ENCODE measurements at places on chromosomes 7 and 10.

DNA sequence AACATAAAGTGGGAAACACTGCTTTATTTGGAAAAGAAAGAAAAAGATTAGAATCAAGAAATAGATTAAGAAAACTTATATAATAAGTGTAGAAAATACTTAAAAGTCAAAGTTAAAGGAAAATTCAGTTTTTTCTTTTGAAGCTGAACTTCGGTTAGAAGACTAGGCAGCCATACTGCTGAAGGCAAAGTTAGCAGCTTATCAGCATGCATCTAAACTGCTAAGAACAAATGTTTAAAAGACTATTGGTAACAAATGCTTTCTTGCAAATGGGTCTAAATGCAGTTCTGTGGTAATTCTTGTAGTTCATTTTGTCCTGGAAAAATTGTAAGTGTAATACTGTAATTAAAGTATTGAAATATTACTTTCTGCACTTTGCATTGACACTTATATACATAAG is 18.0 kb downstream of the MIOS start:
- DNase-seq = no peak

- no peak for DNase-seq
These were observed 9.4 kb downstream of the PDAP1 start for GRCh38 chr7:99398891-99399445.

DNA sequence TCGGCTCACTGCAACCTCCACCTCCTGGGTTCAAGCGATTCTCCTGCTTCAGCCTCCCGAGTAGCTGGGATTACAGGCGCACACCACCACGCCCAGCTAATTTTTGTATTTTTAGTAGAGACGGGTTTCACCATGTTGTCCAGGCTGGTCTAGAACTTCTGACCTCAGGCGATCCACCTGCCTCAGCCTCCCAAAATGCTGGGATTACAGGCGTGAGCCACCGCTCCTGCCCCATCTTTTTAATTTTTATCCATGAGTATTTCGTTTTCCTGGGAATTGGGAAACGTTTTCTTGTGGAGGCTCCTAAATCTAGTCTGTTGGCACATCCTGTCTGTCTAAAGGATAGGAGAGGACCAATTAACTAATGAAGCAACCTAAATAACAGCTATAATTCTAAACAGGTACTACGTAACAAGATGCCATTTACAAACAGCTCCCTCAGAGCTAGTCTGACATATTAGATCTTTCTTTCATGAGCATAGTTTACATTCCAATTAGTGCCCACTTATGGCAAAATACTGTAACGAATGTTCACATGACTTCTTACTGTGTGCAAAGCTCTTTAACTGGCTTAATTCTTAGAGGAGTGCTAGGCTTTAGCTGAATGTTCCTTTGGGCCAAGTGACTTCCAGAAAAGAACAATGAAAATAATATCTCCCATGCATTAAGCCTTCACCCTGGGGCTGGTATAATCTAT is 151.0 kb upstream of the YAE1 start:
- no peak for DNase-seq

DNA sequence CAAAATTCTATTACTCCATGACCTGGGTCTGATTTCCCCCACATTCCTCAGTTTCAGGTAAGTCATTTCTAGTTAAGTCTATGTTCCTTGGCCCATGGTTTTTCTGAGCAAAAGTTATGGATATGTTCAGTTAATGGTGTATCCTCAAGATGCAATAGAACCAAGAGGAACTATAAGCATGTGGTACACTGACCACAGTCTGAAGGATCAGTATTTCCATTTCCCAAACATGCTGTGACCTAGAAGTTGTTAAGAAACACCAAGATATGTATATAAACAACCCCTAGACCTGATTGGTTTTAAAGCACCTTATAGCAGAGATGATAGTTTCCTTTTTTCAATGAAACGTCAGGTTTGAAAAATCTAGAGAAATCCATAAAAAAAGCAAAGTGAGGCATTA is 94.2 kb upstream of the ABCB5 start:
- no peak for DNase-seq

DNA sequence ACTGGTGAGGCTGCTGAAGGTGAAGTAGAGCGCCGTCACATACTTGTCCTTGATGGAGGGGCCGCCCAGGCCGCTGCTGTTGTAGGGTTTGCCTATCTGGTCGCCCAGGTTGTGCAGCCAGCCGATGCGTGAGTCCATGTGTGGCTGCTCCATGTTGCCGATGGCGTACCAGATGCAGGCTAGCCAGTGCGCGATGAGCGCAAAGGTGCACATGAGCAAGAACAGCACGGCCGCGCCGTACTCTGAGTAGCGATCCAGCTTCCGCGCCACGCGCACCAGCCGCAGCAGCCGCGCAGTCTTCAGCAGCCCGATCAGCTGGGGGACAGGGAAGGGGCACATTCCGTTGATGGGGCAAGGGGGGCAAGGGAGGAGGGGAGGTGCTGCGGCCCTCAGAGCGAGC is 26.6 kb downstream of the KCNH2 start:
- no peak for DNase-seq

- DNase-seq = peak; percentile 65
These were observed 1.4 kb downstream of the GARS1 start for GRCh38 chr7:30596014-30596641.

DNA sequence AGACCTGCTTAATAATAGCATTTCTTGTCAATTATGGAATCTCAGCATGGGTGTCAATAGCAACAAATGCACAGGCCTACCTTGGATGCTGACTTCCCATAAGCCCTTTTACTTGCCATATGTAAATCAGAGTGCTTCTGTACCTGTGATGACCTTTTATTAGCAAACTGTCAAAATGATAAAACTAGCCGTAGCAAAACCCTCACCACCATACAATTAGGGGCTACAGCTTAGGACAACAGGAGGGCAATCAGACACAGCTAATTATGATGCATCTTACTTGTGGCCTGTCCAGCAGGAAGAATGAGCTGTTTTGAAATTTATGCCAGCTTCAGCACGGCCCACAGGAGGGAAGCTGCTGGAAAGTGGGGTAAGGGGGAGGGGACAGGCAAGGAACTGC is 201.6 kb downstream of the TAX1BP1 start:
- DNase-seq = no peak

DNA sequence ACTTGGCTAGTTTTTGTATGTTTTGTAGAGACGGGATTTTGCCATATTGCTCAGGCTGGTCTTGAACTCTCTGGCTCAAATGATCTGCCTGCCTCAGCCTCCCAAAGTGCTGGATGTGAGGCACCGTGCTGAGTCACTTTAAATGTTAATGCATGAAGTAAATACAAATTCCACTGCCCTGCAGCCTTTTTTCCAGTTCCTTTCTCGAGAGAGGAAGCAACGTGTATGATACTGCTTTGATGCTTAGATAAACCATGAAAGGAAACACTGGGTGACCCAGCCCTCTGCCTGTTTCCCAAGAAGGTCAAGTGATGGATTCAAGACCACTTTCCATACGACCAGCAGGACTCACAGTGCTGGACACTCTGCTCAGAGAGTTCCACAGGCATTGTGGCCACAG is 11.3 kb upstream of the MRPS24 start:
- no peak for DNase-seq

DNA sequence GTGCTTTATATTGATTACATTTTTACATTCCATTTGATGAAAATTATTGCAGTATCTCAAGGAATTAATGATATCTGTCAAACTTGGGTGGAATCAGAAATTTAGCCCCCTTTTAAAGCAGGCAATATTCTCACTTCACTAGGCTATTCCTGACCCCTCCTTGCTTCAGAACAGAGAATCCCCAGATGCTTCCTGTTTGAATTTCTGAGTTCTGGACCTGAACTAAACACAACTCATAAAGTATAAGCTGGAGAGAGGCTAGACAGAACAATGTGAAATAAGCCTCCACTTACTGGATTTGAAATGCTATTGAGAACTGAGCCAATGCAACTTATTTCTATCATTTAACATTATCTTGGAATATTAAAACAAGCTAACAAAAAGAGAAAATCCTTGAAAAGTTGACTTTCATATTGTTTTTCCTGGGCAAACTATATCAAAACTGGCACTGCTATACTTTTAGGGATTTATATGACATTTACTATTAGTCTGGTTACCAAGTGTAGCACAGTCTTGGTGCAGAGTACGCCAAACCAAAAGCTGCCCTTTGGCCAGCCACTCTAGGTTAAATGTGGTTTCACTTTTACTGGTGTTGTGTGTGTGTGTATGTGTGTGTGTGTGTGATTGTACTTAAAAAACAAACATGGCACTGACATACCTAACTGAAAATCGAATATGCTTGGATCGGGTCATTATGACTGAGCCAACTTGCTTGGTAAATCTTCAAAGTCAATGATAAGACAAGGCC is 19.0 kb upstream of the AGMO start:
- DNase-seq = no peak

DNA sequence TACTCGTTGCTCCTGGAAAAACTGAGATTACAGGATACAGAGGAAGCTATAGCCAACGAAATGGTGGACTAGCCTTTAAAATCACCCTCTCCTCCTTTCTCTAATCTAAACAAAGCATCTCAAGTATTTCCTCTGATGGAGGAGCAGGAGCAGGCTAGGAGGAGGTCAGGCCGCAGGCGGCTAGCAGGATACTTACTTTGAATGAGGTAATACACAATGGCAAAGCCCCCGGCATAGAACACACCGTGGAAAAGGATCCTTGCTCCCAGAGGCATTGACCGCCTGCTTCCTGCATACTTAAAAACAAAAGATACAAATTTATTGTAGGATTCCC is 64.4 kb downstream of the STK17A start:
- peak; percentile 82 for DNase-seq

- no peak for DNase-seq
These were observed 28.7 kb upstream of the RUFY2 start for GRCh38 chr10:68435803-68436202.

GRCh38 chr10:48491392-48492139 is 113.3 kb downstream of the ARHGAP22 start:
- DNase-seq = no peak

DNA sequence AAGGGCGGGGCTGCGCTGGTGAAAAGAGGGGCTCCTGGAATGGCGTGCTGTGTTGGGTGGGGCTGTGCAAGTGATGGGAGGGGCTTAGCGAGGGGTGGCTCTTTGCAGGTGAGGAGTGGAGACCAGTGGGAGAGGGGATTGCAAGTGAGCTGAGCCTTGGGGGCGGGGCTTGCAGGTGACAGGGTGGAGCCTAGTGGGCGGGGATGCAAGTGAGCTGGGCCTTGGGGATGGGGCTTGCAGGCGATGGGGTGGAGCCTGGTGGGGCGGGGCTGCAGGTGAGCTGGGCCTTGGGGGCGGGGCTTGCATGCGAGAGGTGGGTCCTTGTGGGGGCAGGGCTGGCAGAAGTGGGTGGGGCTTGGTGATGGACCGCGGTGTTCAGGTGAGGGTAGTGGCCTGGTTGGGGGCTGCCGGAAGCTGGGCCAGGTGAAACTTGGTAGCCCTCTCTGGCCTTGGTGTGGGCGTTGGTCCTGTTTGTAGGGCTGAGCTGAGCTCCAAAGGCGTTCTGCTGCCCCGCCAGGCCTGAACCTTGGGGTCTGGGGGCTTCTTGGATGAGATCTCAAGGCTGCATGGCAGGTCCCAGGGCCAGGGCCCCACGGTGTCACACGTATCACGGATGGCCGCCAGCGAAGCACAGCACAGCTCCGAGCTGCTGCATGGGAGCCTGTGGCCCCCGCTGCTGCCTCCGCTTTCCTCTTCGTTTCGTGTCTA is 743 bp upstream of the PITRM1 start:
- no peak for DNase-seq

GRCh38 chr7:27410812-27411544 is 168.4 kb downstream of the EVX1 start:
- no peak for DNase-seq

All from AG10803 (cell line).